ENCODE measurements at places on chromosomes 5 and 9.

GRCh38 chr9:108550106-108550505, 305.7 kb downstream of the ACTL7B start:
- DNase-seq, result no peak

GRCh38 chr9:4090491-4090890, 209.4 kb downstream of the GLIS3 start:
- DNase-seq, result no peak

DNA sequence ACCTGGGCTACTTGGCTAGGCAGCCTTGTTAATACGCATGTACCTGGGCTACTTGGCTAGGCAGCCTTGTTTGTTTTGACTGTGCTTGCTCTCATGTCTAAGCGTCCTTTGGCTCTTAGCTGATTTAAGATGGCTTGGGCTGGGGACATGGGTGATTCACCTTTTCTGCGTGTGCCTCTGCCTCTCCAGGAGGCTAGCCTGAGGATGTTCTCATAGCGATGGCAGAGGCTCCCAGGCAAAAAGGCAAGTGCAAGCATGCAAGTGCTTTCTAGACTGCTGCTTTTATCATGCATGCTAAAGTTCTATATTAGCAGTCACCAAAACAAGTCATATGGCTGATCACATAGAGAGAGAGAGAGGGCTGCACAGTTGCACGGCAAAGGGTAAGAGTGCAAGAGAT, 300.5 kb downstream of the IRX1 start:
- no peak for DNase-seq

GRCh38 chr5:54825005-54825404, 160.4 kb downstream of the ESM1 start:
- DNase-seq, result no peak

GRCh38 chr5:164301708-164302107, 796.3 kb downstream of the MAT2B start:
- no peak for DNase-seq

GRCh38 chr5:173237143-173237874, 2.3 kb upstream of the NKX2-5 start:
- DNase-seq, result no peak

DNA sequence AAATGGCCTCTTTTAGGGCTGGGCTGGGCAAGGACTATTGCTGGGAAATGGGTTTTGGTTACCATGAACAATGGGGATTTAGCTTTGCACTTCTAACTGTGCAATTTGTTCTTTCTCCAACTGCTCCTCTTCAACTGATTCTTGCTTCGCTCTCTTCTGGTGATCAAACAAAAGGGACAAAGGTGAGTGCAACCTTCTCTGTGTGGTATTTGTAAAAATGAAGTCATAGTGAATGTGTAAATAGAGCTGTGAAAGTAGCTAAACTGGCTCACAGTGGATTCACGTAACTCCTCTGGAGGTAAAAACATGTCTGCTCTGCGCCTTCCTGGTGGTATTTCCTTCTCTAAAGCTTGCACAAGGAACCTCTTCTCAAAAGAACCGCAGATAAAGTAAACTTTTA, 20.9 kb upstream of the SPINK14 start:
- no peak for DNase-seq

- DNase-seq, result no peak
Observed at GRCh38 chr5:58496488-58496887, 5.3 kb downstream of the GAPT start.

DNA sequence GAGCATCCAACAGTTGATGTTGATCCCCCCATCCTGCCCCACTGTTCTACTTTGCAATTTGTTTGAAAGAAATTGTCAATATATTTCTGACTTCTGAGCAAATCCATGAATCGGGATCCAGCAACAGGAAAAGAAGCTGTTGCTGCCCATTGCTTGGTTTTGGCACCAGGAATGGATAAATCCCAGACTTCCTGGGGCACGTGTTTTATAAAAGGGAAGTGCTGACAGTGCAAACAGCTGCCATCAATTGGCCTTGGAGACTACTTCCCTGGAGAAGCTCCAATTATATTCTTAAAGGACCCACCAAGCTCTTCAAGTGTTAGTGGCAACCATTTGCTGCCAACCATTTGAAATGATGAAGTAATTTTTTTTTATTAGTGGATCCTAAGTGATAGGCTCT, 13.7 kb downstream of the STK32A start:
- no peak for DNase-seq

- peak; percentile 24 for DNase-seq
Observed at GRCh38 chr5:140402258-140403074, 833 bp downstream of the ANKHD1 start.

DNA sequence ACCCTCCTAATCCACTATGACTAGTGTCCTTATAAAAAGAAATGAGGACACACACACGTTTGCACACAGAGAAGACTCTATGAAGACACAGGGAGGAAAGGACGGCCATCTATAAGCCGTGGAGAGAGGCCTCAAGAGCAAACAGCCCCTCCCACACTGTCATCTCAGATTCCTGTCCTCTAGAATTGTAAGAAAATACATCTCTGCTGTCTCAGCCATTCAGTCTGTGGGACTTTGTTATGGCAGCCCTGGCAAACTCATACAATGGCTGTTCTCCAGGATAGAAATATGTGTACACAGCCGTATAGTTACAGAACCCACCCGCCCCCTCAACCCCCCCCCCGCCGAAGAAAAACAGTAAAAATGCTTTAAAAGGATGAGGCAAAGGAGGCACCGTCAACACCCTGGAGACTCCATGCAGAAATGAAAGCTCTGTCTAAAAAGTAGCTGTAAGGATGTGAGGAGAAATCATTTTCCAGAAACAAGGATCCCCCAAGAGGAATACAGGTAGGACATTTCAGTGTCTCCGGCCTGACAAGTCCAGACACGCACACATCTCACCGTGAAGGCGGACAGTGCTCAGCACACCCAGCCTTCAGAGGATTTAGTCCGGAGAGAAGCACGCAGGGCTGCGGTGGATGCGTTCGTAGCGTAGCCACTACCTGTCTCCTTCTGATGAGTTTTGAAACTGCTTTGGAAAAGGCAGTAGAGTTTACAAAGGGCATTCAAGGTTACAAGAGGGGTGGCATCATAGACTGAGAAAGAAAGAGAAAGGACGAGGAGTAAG, 110.8 kb upstream of the ERCC6L2 start:
- no peak for DNase-seq

DNA sequence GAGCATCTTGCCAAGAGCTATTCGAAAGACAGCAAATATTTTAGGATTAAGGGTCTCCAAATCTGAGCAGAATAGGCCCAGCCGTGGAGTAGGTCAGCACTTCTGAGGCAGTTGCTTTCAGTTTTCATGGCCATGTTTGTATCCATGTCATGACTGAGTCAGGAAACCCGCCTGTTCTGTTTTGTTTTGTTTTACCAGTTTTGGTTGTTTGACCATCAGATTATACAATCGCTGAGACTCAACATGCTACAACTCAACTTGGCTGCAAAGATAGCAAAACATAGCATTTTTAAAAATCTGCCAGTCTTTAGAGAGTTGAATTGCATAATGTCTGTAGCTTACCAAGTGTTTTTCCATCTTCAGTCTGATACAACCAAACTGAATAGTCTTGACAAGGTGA, 185.1 kb upstream of the ZNF462 start:
- no peak for DNase-seq

DNA sequence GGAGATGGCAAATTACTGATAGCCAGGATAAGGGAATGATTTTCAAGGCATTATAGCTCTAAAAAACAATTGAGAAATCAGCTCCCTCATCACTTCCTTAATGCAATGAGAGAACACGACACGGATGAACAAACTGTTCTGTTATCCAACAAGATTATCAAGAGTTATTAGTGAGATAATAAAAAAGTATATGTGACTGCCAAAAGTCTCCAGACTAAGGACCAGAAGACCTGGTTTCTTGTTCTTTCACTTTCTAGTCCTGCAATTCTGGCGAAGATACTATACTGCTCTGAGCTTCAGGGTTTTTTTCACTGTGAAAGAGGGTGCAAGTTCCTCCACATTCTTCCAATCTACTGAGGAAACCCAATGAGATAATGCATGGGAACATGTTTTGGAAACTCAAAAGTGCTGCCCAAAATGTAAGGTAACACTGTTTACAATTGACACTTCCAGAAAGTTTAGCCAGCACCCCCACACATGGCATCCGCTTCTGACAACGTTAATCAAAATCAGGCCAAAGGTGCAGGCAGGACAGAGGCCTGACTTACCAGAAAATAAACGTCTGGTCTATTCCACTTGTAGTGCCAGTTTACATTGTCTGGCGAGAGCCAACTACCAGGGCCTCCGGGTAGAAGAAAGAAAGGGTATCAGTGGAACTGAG, 254.2 kb downstream of the DOCK8 start:
- no peak for DNase-seq

DNA sequence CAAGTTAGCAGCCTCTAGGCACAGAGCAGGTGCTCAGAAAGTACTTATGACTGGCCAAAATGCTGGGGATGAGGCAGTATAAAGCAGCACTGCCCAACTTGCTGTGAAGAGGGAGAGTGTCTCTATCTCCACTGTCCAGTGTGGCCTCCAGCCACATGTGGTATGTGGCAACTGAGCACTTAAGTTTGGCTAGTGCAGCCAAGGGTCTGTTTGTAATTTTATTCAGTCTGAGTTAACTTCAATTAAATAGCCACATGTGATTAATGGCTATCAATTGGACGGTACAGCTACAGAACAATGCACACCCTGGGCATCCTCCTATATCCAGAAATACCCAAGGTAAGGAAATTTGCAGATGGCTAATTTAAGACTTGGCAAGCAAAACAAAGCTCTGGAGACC, 26.9 kb downstream of the ROR2 start:
- no peak for DNase-seq

All from central memory CD8-positive, alpha-beta T cell (primary cell).